ENCODE measurements at places on chromosomes 2 and 18.
A peak's percentile ranks its signal among the peaks of the same experiment; 100 is the strongest.

DNA sequence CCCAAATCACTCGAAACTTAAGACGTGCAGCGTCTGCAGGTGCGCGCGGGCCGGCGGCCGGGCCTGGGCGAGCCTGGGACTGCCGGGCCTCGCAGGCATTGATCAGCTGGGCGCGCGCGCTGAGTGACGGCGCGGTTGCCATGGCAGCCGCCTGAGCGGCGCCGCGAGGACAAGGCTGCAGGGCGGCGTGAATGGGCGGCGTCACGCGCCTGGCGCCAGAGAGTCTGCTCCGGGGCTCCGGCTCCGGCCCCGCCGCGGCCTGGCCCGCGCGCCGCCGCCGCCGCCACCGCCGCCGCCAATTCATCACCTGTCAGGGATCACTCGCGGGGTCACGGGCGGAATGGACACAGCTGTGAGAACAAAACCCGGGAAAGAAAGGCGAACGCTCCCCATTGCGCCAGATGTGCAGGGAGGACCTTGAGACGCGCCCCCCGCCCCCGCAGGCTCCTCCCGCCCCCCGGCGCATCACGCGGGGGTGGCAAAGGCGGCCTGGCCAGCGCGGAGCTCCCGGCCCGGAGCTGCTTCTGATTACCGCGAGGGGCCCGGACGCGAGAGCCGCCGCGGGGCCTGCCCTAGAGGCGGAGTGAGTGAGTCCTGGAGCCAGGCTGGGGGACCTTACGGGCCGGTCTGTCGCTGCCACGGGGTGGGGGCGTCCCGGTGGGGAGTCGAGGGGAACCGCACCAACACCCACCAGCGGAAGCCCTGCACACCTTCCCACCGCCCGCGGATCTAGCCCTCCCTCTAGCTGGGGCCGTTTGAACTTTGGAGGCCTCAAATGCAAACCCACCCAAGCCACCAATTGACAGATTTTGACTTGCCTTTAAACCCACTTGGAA lies 2.9 kb upstream of the ID2 start:
- DNase-seq, result peak; percentile 93

GRCh38 chr2:43897492-43897891 lies 58.7 kb downstream of the ABCG8 start:
- no peak for DNase-seq

DNA sequence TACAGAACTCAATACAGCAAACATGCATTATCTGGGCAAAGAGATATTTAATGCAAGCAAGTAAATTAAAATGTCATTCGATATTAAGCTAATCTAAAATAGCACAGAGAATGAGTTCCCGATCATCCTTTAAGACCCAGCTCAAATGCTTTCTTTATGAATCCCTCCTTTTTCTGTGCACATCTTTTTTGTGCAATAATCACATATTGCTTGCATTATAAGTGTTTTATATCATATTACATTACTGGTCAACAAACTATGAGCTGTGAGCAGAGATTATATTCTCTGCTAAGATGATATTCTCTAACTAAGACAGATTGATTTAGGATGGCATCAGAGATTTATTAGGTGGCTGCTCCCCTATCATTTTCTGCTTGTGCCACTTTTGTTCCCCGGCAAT lies 146.1 kb downstream of the ERBB4 start:
- no peak for DNase-seq

- no peak for DNase-seq
Observed at GRCh38 chr2:45834372-45834771, 182.9 kb downstream of the PRKCE start.

DNA sequence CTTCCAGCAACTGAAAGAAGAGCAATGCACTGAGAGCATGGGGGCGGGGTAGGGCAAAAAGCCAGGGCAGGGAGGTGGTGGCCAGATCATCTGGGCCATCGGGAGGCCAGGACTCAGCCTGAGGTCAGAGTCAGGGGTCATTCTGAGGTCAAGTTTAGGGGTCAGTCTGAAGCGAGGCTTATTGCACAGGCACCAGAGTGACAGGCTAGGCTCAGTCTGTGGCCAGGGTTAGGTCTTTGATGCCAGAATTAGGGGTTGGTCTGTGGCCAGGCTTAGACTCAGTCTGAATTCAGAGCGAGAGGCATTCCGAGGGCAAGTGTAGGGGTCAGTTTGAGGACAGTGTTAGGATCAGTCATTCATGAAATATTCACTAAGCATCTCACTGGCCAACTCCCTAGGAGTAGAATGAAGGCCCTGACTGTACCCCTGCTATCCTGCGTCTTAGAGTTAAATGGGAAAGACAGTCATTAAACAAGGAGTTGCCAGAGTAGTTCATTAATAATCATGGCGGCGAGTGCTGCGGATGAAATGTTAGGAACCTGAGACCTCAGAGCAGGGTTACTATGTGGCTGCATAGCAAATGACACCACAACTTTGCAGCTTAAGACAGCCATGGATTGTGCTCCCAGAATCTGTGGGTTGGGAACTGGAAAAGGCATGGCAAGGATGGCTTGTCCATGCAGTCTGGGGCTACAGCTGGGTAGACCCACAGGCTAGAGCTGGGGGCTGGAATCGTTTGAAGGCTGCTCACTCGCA lies 198.7 kb downstream of the CYP26B1 start:
- DNase-seq, result no peak

- DNase-seq, result no peak
Observed at GRCh38 chr18:48154828-48155227, 224.4 kb upstream of the SMAD2 start.

GRCh38 chr18:25727281-25727985 lies 363.0 kb downstream of the SS18 start:
- no peak for DNase-seq

DNA sequence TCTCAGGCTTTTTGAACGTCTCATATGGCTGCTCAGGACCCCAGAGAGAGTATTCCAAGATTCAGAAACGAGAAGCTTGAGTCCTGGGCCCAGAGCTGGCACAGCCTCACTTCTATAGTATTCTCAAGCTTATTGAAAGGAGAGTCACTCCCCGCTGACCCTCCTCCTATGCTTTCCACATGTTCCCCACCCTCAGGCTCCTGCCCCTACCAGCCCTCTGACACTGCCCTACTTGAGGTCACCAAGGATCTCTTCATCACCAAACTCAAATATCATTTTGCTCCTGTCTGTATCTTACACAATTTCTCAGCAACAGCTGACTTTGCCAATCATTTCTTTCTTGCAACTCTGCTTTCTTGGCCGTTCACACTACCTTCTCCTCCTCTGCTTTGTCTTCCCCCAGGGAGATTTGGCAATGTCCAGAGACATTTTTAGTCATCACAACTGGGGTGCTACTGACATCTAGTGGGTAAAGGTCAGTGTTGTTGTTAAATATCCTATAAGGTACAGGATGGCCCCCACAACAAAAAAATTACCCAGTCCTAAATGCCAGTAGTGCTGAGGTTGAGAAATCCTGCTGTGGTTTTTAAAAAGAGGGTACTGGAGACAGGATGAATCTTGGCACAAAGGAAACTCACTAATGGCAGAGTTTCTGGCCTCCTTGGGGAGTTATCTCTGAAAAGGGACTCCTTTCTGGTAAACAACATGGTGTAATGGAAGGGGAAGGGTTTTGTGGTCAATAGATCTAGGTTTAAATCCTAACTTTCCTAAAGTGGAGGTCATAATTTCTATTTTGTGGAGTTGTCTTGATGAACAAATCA lies 26.9 kb upstream of the INSIG2 start:
- DNase-seq, result no peak

DNA sequence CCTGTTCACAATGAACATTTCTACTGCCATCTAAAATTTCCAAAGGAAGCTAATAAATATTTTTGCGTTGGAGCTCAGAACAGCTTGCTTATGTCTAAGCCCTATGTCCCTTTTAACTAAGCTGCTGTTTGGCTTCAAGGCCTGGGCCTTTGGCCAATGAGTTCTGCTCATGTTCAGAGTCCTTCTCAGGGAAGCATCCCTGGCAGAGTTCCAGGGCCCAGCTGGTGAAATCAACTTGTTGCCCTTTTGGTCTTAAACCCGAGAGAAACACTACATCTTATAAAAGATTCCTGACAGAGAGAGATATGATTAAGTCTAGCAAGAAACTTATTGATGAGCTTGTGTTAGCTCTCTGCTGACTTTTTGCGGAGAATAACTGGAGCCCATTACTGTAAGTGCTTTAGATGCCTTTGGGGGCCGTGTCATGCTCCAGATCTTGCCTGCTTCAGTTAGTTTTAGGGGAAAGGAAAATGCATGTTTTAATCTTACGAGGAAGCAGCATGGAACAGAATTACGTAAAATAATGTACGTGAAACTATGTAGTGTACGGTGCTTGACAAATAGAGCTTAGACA lies 102.5 kb upstream of the NOSTRIN start:
- no peak for DNase-seq

DNA sequence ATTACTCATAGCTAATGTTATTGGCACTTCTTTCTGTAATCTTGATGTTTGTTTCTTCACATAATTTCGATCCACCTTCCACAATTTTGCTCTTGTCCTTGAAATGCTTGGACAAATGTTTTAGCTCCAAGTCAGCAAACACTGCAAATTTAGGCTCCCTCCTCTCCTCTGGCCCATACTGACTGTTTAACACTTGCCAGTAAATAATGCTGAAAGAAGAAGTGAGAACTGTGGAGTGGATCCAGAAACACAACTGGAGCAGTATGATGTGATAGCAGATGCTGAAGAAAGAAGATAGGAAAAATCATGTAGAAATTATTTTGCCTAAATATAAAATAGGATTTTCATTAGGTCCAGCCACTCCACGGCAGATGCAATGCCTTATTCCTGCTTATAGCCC lies 415.0 kb upstream of the GYPC start:
- no peak for DNase-seq

DNA sequence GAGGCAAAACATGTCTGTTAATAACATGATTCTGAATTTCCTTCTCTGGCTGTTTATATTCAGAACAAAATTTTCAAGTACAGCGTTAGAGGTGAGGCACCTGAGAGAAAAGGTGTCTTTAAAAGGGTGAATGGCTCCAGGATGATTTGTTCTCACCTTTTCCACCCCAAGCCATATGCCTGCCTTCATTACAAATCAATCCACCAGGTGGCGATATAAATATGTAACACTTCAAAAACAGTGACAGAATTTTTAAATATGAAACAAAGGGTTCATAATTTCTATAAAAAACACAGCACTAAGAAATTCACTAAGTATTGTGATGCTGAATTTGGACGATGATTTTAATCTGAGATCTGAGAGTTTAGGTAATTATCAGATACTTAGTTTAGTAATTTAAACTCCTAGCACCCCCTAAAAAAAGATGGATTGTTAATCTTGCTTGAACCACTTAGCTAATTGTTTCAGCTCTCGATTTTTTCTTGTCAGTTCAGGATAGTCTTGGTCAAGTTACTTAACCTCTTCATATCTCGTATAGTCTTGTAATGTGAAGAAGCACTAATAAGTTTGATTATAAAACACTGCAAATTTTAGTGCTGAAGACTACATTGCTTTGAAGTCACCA lies 528.8 kb downstream of the CPS1 start:
- DNase-seq, result no peak

DNA sequence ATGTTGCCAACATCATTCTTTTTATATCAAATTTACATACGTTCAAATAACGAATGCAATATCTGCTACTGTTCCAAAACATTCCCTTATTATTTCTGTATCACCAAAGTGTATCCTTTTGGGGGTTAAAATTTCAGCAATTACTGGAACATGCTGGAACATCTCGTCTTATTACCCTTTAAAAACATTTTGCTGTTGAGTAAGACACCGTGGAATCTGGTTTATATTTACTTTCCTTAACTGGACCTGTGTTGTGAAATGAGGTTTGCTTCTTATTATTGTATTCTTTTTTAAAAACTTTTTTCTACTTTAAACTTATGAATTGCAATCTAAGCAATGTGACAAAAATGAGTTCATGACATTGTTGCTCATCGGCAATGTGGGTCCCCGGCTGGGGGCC lies 87.4 kb upstream of the PTPRM start:
- DNase-seq, result no peak

- DNase-seq, result no peak
Observed at GRCh38 chr2:197081294-197081693, 154.8 kb upstream of the PGAP1 start.

DNA sequence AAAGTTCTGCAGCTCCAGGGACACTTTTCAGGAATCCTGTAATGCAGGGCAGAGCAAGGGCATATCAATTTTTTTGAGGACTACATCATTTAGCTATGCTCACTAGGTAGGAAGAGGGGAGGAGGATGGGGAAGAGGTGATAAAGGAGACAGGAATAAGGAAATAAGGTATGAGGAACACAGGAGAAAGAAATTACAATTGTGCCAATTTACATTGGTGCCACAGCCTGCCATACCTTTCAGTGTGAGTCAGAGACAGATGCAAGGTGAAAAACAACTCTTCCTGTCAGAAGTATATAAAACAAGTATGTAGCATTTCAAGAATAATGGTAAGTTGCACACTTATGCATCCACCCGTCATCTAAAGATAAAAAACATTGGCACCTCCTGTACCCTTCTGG lies 5.4 kb upstream of the MRPS9 start:
- DNase-seq, result no peak

DNA sequence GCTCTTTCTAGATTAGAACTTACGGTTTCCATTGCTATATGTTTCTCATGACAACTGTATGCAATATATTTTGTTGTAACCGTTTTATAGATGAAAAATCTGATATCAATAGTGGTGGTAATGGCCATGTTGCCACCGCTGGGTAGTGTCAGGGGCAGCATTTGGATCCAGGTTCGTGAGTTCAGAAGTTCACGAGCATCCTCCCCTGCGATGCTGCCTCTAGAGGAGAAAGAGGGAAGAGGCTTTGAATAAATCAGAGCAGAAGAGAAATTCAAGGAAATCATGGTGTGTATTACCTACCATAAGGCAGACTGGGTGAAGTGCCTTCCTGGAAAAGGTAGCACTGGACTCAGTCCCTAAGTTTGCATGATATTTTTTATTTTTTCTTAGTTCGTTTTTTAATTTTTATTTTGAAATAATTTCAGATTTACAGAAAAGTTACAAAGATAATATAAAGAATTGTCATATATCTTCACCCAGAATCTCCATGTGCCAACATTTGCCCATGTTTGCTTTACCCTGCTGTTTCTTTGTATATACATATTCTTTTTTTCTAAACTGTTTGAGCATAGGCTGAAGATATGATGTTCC lies 3.3 kb upstream of the ZBTB7C start:
- DNase-seq, result no peak

DNA sequence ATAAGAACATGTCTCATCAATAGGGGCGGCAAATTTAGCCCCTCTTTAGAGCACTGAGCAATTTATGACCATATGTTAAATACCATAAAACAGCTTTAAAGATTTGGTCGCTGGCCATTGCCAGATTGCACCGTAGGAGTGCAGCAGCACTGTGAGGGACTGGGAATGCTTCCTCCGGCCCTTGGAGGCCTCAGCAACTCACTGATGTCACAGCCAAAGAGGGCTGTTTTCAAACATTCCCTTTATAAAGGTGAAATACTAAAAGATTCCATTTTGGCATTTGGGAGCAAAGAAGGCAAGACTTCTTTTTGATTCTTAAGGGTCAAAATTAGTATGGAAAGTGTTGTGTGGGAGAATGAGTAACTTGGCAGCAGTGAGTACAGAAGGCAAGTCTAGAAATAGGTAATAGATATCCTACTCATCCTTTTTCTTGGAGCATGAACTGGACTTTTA lies 63.7 kb downstream of the BABAM2 start:
- DNase-seq, result no peak

DNA sequence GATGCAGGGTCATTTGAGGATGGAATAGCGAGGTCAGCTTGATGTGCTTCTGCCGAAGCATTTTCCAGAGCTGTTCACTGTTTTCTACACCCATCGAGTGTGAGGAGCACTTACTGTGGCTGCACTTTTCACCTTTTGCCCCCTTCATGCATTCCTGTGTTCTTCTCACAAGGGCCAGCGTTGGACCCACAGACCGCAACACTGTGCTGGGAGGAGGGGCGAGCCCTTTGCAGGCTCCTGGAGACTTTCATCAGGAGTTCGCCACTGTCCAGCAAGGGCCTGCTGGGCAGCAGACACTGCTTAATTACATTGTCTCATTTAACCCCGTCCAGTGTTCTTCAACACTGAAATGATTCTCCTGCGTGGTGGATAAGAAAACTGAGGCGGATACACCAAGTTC lies 29.9 kb downstream of the CYP26B1 start:
- DNase-seq, result no peak
